ENCODE measurements at places on chromosomes 1 and 21. TPM values are rescaled to one million over a fixed set of nuclear protein-coding genes. Genes with fewer than 3 reads are reported as not detected.

Gene RAD54L
- total RNA-seq = 0.82 TPM

Gene SLFNL1
- total RNA-seq = 0.35 TPM

Gene HCRTR1
- total RNA-seq = not detected

Gene FCMR
- not detected for total RNA-seq
